ENCODE measurements at places on chromosomes 5 and 9. TPM values are rescaled to one million over a fixed set of nuclear protein-coding genes. Genes with fewer than 3 reads are reported as not detected.

The IL4 gene
- not detected for total RNA-seq

The ALG2 gene
- total RNA-seq, result 31.8 TPM

The SEMA5A gene
- total RNA-seq, result 58.5 TPM

The MYORG gene
- total RNA-seq, result 0.96 TPM

The SHLD3 gene
- total RNA-seq, result 1.3 TPM

The STX17 gene
- total RNA-seq, result 15.8 TPM

The CYSRT1 gene
- total RNA-seq, result 0.32 TPM

The QRFP gene
- total RNA-seq, result not detected

The HDAC3 gene
- total RNA-seq, result 52.6 TPM
